ENCODE measurements at places on chromosomes 11 and 22.

- DNase-seq: no peak
Observed at GRCh38 chr22:36395055-36395849, 7.5 kb upstream of the MYH9 start.

DNA sequence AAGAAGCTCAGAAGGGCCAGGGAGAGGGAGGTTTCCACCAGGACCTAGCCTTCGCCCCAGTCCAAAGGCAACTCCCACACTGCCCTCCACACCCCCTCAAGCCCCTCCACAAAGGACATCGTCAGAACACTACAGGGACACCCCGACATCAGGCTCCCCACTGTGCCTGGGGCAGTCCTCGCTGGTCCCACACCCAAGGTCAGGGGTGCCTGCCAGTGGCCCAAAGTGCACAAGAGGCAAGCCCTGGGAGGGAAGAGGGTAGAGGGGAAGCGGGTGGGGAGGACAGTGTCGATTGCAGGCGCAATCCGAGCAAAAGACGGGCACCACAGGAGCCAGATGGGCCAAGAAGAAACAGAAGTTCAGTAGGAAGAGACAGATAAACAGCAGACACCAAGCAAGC is 35.6 kb upstream of the JAM3 start:
- no peak for DNase-seq

DNA sequence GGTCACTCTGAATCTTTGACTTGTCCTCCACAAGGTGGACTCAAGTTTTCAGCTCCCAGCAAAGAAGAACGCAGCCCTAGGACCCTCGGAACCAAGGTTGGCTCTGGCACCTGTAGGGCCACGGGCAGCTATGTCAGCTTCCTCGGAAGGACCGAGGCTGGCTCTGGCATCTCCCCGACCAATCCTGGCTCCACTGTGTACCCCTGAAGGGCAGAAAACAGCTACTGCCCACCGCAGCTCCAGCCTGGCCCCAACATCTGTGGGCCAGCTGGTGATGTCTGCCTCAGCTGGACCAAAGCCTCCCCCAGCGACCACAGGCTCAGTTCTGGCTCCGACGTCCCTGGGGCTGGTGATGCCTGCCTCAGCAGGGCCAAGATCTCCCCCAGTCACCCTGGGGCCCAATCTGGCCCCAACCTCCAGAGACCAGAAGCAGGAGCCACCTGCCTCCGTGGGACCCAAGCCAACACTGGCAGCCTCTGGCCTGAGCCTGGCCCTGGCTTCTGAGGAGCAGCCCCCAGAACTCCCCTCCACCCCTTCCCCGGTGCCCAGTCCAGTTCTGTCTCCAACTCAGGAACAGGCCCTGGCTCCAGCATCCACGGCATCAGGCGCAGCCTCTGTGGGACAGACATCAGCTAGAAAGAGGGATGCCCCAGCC is 2.2 kb downstream of the INPP5J start:
- no peak for DNase-seq

GRCh38 chr11:78371221-78371891 is 46.3 kb downstream of the GAB2 start:
- DNase-seq: no peak

- no peak for DNase-seq
Observed at GRCh38 chr11:102763440-102763839, 17.0 kb downstream of the MMP10 start.

GRCh38 chr22:24510637-24511625 is 15.8 kb downstream of the UPB1 start:
- no peak for DNase-seq
